ENCODE measurements at places on chromosomes 7 and 10.
A peak's percentile ranks its signal among the peaks of the same experiment; 100 is the strongest.

DNA sequence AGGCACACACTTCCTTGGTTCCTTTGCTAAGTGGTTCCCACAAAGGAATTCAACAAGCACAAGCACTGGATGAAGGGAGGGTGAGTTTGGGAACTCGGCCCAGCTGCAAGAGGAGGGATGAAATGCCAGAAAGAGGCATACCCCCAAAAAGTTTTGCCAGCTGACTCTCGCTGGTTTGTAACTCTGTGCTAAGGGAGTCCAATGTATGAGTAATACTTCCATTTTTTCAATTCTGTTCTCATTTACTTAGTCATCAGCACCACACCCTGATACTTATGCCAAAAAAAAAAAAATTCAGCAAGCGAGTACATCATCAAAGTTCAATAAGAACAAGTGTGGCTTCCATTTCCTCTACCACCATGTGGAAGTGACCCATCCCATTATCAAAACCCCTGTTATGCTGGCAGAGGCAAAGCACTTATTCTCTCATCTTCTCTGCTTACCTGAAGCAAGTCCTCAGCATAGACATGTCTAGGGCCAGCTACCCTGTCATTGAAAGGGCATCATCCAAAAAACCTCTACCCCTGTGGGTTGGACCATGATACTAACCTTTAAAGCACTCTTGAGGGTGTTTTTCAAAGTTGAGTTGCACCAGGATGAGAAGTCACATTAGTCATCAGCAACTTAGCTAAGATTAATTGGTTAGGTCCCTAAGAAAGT is 6.9 kb upstream of the HYCC1 start:
- peak; percentile 88 for DNase-seq

- DNase-seq = peak; percentile 18
Measured at GRCh38 chr7:156651474-156651873, 10.9 kb downstream of the RNF32 start.

- DNase-seq = no peak
Measured at GRCh38 chr7:25482631-25483030, 254.3 kb upstream of the NPVF start.

- no peak for DNase-seq
Measured at GRCh38 chr7:101743995-101744360, 73.4 kb upstream of the CUX1 start.

- no peak for DNase-seq
Measured at GRCh38 chr7:80612880-80613279, 25.6 kb upstream of the CD36 start.
